ENCODE measurements at places on chromosomes 1 and 21. TPM values are rescaled to one million over a fixed set of nuclear protein-coding genes. Genes with fewer than 3 reads are reported as not detected.

- peak; percentile 11 for DNase-seq
Observed at GRCh38 chr1:221543529-221544120, 198.3 kb downstream of the DUSP10 start.

GRCh38 chr1:186958520-186958919 lies 129.8 kb downstream of the PLA2G4A start:
- no peak for DNase-seq

GRCh38 chr1:75539230-75540116 lies 71.4 kb downstream of the SLC44A5 start:
- DNase-seq = no peak

- DNase-seq = peak; percentile 37
Observed at GRCh38 chr1:8941906-8942305, 3.8 kb upstream of the CA6 start.

DNA sequence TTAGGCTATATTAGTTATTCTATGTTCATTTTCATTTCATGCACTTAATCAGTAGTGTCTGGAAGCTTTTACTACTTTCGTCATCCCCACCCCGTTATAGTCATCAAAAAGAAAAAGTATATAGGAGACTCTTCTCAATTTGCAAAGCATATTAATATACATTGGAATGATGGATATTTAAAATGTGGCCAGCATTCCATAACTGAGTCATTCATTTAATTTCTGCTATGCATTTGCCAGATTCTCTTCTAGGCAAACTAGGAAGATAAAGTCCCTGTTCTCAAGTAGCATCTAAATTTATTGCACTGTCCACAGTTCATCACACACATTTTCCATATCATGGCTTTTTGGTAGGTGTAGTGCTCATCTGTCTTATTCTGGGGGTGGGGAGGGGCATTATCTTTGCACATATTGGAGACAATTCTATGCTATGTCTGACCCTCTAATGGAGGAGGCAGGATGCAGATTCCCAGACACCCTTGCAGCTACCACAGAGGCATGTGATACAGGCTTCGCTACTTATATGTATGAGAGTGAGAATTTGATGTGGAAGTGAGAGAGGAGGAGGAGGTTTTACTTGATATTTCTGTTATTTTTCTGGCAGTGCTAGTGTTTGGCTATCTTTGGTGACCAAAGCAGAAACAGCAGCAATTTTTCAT lies 125.8 kb downstream of the CTH start:
- DNase-seq = no peak

DNA sequence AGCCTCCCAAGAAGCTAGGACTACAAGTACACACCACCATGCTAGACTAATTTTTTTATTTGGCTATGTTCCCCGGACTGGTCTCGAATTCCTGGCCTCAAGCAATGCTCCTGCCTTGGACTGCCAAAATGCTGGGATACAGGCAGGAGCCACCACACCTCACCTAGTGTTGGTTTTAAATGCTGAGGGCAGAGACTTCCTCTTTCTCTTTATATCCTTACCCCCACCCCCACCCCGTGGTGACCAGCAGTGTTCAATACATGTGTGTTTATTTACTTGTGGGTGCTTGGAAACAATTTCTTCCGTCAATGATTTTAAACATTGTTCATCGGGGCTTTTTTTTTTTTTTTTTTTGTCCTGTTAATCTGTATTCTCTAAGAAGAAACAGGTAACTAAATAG lies 158.9 kb downstream of the ZBTB18 start:
- DNase-seq = no peak

DNA sequence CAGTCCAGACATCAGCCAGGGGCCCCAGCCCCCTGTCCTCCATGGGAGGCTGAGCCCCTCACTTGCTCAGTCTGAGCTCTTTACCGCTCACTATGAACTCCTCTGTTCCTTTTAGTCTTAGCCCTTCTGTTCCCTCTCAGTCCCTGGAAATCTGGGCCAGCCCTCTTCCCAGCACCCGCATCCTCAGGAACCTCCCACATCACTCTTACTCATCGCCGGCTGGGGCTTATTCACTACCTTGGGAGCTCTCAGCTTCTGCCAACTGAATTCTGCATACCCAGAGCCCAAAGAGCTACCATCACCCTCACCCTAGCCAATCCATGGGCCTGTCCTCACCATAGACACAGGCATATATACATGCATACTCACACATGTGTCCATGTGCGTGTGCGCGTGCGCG lies 11.5 kb downstream of the KNCN start:
- DNase-seq = no peak

GRCh38 chr1:226785805-226786204 lies 46.7 kb upstream of the ITPKB start:
- DNase-seq = no peak

- DNase-seq = peak; percentile 86
Observed at GRCh38 chr1:235093013-235093695, 35.5 kb downstream of the TOMM20 start.

The PPP2R5A gene
- 65.6 TPM for total RNA-seq

The AURKAIP1 gene
- total RNA-seq = 75.3 TPM

The CLCA4 gene
- 1.7 TPM for total RNA-seq

The MX2 gene
- 8.7 TPM for total RNA-seq

The PDE4B gene
- 31.8 TPM for total RNA-seq

The B3GALT5 gene
- 3.8 TPM for total RNA-seq

The DCST1 gene
- total RNA-seq = not detected

The PPIH gene
- 28.9 TPM for total RNA-seq
